ENCODE measurements at places on chromosomes 5 and 9.

- no peak for DNase-seq
These were observed 21.9 kb downstream of the PRRX2 start for GRCh38 chr9:129687391-129687790.

GRCh38 chr5:108320231-108320630, 61.7 kb downstream of the FBXL17 start:
- DNase-seq: no peak

DNA sequence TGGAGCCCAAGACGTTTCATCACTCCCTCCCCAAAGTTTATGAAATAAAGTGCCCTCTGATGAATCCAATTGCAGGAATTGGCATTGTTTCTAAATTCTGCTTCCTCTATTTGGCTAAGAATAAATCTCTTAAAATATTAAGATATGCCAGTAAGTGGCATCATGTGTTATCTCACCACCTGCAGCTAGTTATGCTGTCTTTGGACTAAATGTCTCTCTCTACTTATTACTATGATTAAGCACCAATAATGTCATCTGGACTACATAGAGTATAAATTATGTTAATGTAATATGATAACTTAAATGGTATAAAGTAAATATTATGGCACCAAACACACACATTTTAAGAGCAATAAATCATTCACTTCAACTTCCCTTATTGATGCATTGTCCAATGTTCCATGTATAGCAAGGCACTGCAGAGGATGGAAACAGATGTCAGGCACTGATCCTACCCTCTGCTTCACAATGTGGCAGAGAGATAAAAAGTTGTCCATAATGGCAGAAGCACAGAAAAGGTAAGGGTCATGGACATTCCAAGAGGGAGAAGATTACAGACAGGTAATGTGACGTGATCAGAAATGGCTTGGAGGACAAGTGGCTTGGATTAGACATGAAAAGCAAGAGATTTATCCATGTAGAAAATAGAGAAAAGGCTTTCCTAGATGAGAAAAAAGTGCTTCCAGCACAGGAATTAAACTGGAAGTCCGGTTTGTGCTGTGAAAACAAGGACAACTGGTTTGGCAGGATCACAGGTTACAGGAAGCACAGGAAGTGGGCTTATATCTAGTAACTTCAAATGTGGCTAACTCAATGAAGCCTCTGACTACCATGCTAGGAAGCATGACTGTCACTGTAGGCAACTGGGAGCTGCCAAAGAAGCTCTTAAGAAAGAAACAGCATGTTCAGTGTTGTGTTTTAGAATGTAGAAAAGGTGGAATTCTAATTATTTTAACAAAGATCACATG, 26.7 kb downstream of the MARCHF11 start:
- DNase-seq: no peak

GRCh38 chr5:2701592-2701991, 49.9 kb downstream of the IRX2 start:
- no peak for DNase-seq

GRCh38 chr5:3202570-3202969, 393.1 kb upstream of the IRX1 start:
- no peak for DNase-seq

- DNase-seq: no peak
These were observed 437.4 kb downstream of the ARHGEF28 start for GRCh38 chr5:74063346-74063745.

DNA sequence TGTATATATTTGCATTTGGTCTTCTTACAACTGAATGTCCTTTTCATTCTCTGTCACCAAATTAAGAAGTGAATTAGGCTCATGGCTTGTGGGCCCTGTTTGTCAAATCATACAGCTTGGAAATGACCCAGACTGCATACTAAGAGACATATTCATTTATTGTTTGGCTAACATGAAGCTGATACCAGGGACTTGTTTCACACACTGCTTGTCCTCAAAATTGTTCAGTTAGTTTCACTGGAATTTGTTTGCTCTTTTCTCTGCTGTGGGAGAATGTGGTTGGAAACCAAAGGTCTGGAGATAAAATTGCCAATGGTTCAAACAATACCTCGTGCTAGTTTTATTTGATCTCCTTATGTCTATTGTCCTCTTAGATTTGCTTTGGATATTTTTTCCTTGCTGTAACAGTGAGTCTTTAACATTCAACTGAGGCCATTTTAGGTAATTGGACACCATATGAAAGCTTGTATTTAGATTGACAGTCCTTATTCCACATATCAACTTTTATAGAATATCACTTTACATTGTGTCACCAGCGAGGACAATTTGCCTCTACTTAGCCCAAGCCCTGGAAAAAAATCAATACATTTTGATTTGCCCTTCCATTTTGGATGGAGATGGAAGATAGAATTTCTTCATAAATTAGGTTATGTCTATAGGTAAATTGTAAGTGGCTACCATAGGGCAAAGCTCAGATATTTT, 144.3 kb upstream of the MTAP start:
- DNase-seq: no peak

DNA sequence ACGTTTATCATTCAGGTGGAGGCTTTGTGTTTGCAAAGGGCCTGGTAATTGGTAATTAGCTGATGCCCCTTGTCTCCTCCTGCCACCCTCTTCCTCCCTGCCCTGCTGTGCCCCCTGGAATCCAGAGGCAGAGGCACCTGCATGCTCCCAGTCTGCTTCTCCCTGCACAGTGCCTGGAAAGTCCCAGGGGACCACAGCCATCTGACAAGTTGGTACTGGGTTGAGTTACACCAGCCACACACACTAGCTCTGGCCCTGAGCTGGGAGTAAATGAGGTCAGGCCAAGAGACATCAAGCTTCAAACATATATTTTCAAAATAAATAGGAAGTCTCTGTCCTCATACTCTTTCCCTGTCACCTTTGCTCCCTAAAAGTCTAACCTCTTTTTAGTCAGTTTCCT, 56.3 kb downstream of the INSYN2B start:
- DNase-seq: no peak

DNA sequence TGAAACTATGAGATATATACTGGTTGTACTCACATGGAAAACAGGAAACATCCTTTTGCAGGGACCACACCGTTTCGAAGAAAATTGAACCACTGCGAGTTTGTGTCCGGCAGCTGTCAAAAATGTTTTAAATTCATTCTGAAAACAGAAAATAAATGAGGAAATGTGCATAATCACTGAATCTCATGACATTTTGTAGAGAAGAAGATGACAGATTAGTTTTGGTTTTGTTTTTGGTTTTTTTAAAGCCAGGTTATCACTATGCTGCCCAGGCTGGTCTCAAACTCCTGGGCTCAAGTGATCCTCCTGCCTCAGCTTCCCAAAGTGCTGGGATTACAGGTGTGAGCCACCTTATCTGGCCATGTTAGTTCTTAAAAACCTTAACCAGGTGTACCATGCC, 3.5 kb downstream of the TXNDC8 start:
- DNase-seq: no peak

DNA sequence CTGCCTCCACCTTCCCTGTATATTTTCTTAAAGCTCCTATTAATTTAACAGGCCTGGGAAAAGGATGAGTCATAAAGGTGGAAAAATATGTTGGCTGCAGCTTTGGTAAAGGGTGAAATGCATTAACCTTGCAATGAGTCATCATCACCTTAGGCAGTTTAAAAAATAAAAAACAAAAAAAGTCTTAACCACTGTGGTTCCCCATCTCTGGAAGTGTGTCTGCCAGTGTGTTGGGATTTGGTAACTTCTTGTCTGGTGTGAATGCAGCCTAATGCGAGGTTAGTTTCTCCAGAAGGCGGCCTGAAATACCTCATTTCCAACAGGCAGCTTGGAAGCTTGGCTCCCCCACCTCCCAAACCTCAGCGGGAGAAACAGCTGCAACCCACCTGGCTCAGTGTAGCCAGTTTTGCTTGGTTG, 265.3 kb upstream of the GAS1 start:
- no peak for DNase-seq

GRCh38 chr9:72524820-72525540, 3.6 kb downstream of the TMC1 start:
- DNase-seq: no peak

DNA sequence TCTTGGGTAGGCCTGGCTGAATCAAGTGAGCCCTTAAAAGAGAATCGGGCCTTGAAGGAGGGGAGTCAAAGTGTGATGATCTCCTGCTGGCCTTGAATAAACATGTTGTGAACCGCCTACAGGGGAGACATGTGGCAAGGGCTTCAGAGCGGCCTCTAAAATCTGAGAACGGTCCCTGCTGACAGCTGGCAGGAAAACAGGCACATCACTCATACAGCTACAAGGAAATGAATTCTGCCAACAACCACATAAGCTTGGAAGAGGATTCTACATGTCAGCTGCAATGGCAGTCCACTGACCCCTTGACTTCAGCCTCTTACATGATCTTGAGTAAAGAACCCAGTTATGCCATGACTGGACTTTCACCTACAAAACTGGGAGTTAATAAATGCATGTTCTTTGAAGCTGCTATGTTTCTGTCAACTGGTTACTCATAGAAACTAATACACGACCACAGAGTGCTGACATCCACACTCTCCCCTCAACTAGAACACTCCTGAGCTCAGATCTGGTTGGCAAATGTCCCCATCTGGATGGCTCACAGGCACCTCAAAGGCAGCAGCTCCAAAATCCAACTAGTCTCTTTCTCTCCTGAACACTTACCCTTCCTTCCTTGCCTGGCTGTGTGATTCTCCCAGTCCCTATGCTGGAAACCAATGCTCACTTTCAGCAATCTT, 333.1 kb downstream of the ASTN2 start:
- DNase-seq: no peak

DNA sequence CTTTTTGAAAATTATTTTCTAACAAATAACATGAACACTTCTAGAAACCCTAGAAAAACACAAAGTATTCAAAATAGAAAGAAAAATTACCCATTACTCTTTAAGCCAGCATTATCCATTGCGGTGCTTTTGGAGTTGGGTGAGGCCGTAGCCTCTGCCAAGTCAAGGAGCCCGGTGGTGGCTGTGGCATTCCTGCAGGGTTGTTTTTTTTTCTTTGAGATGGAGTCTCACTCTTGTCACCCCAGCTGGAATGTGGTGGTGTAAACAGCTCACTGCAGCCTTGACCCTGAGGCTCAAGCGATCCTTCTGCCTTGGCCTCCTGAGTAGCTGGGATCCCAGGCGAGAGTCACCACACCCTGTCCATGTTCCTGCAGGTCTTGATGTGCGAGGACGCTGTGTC, 8.2 kb upstream of the AHRR start:
- no peak for DNase-seq

- no peak for DNase-seq
These were observed 343.7 kb downstream of the DMRTA1 start for GRCh38 chr9:22790329-22790728.

- no peak for DNase-seq
These were observed 14.4 kb downstream of the RXRA start for GRCh38 chr9:134340475-134341160.

- DNase-seq: no peak
These were observed 10.5 kb upstream of the TCOF1 start for GRCh38 chr5:150347003-150347402.

DNA sequence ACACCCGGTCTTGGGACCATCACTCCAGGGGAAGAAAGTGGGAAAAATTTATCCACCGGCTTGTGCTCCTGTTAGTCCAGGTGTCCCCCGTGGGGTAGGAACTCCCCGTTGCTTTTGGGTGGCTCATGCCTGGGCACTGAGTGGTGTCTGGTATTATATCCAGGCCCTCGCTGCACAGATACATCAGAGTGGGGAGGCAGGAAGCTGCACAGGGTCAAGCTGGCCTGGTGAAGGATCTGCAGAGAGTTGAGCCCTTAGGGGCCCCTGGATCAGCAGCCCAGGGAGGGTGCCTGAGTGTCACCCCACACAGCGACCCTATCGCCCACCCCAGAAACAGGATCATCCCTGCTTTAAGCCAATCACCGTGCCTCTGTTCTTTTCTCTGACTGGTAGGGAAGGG, 24.4 kb upstream of the COL5A1 start:
- DNase-seq: no peak

GRCh38 chr5:180658774-180659564, 9.6 kb upstream of the FLT4 start:
- no peak for DNase-seq

- DNase-seq: no peak
These were observed 55.2 kb upstream of the OLFM1 start for GRCh38 chr9:135032041-135032835.

GRCh38 chr5:158616707-158617106, 483.0 kb downstream of the EBF1 start:
- DNase-seq: no peak

DNA sequence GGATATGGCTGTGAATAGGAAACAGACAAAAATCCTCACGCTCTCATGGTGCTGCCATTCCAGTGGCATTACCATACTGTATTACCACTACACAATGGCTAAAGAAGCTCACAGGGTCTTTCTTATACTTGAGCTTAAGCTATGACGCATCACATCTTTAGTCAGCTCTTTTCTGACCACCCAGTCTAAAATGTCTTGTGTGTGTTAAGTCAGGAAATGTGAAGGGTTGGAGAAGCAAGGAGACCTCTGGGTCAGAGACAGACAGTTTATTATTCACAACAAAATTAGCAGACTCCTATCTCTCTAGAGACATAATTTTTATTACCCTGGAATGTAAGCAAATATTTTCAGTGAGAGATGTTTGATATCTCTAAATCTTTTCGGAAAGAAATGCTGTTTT, 1583.2 kb upstream of the WWC1 start:
- no peak for DNase-seq

DNA sequence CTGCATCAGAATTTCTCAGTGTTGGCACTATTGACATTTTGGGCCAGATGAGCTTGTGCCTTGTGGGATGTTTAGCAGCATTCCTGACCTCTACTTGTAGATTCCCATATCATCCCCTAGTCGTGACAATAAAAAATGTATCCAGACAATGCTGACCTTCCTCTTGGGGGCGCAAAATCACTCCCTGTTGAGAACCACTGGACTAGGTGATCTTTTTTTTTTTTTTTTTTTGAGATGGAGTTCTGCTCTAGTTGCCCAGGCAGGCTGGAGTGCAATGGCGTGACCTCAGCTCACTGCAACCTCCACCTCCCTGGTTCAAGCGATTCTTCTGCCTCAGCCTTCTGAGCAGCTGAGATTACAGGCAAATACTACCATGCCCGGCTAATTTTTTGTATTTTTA, 22.6 kb downstream of the STXBP1 start:
- DNase-seq: no peak

GRCh38 chr5:35103637-35104299, 56.0 kb upstream of the AGXT2 start:
- DNase-seq: no peak

DNA sequence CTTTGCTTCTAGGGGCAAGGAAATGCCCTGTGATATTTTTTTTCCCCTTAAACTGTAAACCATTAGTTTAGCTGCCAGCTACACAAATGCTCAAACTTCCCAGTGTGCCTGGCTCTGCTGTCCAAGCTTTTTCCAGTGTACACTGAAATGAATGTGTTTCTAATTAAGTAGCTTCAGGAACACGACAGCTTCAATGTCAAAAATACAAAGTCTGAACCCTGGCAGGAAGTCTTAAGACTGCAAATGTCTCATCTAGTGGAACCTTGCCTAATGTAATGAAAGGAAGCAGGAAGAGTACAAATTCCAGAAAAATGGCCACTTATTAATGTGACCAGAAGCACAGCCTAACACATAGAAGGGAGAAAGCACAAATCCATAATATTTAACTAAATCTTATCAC, 255.2 kb downstream of the CRB2 start:
- DNase-seq: no peak
